ENCODE measurements at places on chromosomes 11 and 22.

DNA sequence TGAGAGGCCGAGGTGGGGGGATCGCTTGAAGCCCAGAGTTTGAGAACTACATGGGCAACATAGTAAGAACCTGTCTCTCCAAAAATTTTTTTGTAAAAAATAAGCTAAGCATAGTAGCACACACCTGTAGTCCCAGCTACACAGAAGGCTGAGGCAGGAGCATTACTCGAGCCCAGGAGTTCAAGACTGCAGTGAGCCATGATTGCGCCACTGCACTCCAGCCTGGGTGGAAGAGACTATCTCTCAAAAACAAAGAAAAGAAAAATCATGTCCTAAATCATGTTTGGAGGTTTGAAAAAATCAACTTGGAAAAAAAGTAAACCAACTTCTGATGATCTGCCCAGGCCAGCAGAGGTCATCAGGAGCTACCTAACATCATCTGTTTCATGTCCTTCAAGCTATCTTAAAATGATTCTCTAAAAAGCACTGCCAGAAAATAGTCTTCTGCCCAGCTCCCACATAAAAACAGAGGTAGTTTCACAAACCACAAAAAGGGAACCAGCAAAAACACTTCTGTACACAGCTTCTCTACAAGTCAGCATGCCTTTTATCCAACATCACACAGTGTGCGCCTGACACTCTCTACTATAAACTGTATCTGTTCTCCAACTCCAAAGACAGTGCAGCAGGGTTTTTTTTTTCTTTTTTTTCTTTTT is 165.0 kb downstream of the SOX6 start:
- DNase-seq: no peak

GRCh38 chr11:100188137-100188783 is 498.8 kb upstream of the ARHGAP42 start:
- DNase-seq: no peak

GRCh38 chr11:15775015-15775541 is 581.3 kb downstream of the SOX6 start:
- DNase-seq: no peak

DNA sequence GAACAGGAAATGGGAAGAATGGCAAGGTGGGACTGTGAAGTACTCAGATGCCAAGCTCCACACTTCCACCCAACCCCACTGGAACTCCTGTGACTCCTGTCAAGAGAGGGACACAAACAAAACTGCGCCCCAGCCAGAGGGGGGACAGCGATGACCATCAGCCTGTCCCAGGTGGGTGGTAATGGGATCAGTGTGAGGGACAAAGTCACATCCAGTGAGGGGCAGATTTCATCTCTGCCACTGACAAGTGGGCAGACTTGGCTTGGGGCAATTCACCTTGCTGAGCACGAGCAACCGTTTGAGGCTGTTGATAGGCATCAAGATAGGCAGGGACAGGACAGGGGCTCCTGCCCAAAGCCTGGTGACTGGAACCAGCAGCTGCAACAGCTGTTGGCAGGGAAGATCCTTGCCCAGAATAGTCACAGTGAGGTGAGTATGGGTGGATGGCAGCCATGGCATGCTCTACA is 105.4 kb upstream of the PITPNB start:
- no peak for DNase-seq

DNA sequence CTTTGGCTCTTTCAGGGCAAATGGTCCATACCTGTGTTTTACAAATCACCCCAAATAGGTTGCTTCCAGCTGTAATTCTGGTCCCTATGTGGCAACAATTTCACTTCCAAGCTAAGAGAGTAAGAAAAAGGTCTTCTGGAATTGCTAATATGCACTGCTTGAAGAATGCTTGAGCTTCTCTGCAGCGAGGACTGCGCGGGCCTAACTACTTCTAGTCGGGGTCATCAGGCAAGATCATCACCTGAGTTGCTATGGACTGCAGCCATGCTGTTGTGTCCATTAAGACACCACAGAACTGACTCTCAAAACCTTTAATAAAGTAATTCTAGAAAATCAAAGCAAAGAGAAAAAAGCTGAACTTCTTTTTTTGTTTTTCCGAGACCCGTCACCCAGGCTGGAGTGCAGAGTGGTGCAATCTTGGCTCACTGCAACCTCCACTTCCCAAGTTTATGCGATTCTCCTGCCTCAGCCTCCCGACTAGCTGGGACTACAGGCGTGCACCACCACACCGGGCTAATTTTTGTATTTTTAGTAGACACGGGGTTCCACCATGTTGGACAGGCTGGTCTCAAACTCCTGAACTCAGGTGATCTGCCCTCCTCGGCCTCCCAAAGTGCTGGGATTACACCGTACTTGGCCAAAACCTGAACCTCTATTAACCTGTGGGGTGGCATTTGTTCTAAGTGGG is 2.2 kb downstream of the JOSD1 start:
- DNase-seq: no peak

- no peak for DNase-seq
Observed at GRCh38 chr22:44680058-44680457, 21.9 kb upstream of the PRR5 start.

- DNase-seq: no peak
Observed at GRCh38 chr22:38467438-38467903, 425 bp upstream of the KDELR3 start.

GRCh38 chr11:5846701-5847100 is 5.0 kb upstream of the OR52E6 start:
- DNase-seq: no peak

DNA sequence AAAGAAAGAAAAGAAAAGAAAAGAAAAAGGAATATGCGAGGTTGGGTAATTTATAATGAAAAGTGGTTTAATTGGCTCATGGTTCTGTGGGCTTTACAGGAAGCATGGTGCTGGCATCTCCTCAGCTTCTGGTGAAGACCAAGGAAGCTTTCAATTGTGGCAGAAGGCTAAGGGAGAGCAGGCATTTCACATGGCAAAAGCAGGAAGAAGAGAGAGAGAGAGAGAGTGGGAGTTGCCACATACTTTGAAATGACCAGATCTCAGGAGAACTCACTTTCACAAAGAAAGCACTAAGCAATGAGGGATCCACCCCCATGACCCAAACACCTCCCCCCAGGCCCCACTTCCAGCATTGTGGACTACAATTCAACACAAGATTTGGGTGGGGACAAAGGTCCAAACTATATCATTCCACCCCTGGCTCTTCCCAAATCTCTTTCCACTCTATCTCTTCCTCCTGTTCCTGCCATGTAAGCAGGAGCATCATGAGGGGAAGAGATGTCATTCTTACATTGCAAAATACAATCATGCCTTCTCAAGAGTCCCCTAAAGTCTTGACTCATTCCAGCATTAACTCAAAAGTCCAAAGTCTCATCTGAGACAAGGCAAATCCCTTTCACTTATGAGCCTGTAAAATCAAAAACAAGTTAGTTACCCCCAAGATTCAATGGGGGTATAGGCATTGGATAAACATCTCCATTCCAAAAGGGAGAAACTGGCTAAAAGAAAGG is 38.9 kb downstream of the LINC01488 start:
- DNase-seq: no peak

GRCh38 chr11:20459865-20460264 is 72.3 kb downstream of the PRMT3 start:
- no peak for DNase-seq

GRCh38 chr22:44107340-44107739 is 73.4 kb upstream of the PARVG start:
- no peak for DNase-seq

DNA sequence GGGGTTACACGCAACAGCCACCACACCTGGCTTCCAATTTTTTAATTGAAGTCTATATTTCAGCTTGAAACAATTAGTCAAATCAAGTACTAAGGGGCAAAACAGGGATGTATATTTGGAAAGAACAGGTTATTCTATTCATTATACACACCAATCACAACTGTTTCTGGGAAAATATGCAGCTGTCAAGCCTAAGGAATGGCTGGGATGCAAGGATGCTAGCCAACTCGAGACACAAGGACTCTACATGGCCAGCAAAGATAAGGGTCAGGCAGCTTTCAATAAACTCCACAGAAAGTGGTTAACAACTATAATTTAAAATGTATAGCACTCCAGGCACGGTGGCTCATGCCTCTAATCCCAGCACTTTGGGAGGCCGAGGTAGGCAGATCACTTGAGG is 126.8 kb upstream of the APOA1 start:
- DNase-seq: no peak

- peak; percentile 61 for DNase-seq
Observed at GRCh38 chr11:6627762-6628241, 8.6 kb upstream of the TPP1 start.

DNA sequence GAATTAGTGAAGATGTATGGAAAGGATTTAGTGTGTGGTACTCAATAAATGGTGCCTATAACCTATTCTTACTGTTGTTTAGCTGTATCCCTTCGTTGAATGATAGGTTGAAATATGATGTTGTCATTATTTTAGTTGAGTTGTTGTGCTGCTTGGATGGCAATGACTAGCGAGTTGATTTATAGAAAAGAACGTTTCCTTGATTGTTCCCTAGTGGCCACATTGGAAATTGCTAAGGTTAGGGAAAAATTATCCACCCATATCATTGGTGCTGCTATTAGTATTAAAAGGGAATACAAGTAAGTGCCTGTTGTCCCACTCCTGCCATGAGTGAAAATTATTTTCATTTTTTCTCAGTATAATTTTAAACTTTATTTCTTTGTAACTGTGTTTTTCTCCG is 14.5 kb downstream of the EMSY start:
- peak; percentile 6 for DNase-seq

DNA sequence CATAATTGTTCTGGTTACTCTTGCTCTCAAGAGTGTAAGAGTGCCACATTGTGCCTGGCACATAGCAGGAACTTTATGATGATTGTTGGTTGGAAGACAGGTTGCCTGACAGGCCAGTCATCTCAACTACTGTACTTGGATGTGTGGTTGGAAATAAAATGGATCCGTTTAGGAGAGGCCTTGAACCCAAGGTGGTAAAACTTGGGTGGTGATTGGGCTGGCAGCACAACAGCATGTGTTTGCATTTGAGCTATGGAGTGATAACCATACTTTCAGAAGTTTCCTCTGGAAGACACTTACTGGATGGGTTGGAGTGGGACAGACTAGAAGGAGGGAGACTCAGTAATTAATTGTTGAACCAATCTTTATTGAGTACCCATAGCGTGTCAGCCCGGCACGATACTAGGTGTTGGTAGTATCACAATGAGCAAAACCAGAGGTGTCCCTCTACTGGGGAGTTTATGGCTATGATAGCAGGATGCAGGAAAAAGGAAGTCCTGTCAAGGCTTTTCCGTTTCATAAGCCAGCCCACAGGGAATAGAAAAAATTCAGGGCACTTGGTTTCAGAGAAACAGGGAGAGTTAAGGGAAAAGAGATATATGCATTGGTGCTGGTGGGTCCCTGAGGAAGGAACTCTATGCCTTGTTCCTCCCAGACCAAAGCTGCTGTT is 3.1 kb upstream of the TMEM109 start:
- DNase-seq: no peak

DNA sequence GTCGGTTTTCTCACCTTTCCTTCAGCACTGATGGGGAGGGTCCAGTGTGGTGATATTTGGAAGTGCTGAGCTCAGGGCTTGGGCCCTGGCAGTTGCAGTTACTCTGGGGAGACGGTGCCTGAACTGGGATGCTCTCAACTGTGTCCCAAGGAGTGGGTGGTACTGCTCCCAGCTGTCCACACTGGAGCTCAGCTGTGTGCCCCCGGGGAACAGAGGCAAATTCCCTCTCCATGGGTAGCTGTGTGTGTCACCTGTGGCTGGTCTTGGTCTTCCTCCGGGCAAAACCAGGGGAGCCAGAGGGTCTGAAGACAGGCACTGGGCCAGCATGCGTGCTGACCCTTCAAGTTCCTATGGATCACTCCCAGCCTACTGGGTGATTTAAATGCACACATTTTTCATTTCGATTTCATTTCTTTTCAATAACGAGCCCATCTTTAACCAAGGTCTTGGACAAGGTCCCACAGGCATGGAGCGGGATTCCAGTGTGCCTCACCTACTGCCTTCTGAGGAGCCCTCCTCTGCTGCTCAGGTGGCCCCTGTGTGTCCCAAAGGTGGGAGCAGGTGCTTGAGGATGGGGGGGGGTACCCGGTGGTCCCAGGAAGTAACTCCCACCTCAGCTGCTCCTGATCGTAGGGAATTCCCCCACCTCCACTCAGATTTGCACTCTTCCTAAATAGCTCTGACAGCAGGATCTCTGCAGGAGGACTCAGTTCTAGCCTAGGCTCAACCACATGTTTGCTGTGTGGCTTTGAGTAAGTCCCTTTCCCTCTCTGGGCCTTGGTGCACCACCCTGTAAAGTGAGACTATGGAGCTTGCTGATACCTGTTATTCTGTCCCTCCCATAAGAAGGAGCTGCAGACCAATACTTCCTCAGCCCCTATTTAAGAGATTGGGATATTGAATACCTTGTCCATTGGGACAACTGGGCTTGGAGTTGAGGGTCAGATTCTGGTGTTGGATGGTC is 16.8 kb downstream of the PRDM11 start:
- DNase-seq: no peak

DNA sequence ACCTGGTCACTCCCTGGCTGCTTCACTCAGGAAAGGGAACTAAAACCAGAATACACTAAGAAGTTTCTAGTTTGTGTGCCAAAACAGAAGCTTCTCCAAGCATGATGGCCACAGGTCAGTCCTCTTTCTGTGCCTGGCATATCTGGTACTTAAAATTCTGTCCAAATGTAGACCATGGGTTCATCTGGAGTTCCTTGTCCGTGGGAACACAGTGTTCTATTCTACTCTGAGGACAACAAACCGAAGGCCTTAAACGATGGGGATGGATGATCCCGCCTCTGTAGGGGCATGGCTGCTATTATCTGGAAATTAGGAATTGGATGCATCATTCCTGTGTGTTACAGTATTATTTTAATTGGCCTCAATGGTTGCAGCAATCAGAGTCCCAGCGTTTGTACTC is 6.1 kb upstream of the DLAT start:
- no peak for DNase-seq

GRCh38 chr11:69908511-69909220 is 89.5 kb upstream of the FGF3 start:
- DNase-seq: no peak

- DNase-seq: no peak
Observed at GRCh38 chr11:3003396-3004231, 11.5 kb upstream of the NAP1L4 start.

Data from CD4-positive, alpha-beta T cell treated with Interleukin-17A for 1 hour (primary cell).